CD4-positive, alpha-beta T cell treated with Interleukin-17A for 1 hour (primary cell): ENCODE measurements at places on chromosomes 2 and 18.

GRCh38 chr2:181438261-181438660, 18.9 kb upstream of the ITGA4 start:
- peak; percentile 52 for DNase-seq

GRCh38 chr2:195602687-195603086, 54.3 kb upstream of the SLC39A10 start:
- no peak for DNase-seq

- DNase-seq: no peak
These were observed 63.0 kb upstream of the ACSL3 start for GRCh38 chr2:222797871-222798270.

DNA sequence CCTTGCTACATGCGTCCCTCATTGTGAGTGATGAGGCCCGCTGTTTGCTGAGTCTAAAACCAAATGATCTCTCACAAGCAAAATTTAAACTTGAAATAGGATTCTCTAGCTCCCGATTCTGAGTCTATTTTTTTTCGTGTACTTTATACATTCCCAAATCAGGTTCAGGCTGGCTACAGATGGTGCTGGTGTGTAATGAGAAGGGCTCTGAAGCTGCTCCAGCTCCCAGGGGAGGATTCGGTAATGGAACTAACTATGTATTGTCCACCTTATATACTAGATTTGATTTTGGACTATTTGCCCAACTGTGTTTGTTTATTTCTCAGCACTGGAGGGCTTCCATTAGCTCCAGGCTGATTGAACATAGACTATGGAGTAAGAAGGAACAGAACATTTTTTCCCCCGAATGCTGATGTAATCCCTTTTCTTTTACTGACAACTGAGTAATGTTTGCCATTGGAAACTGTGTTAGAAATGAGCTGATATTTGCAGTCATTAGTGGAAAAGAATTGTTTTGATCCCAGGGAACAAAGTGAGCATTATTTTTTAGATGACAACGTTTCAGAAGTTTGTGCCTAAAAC, 274.0 kb upstream of the FIGN start:
- no peak for DNase-seq

GRCh38 chr2:138395565-138396306, 105.8 kb upstream of the SPOPL start:
- no peak for DNase-seq

GRCh38 chr2:197075754-197076337, 149.3 kb upstream of the PGAP1 start:
- DNase-seq: peak; percentile 30
